ENCODE measurements at places on chromosomes 12 and 14. TPM values are rescaled to one million over a fixed set of nuclear protein-coding genes. Genes with fewer than 3 reads are reported as not detected.

DNA sequence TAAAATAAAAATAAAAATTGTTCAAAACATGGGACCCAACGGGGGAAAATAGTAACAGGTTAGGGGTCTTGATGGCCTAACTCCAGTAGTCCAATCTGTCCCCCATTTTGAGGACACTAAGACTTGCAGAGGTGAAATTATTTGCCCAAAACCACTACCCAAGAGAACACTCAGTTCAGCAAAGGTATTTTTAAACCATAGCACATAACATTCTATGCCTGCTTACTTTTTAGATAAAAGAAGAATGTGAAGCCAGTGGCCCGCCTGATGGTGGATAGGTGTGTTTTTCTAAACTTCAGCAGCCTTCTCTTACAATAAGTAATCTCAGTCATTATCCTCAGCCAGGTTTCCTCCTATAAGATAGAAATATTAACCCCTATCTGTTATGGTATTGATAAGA lies 45.5 kb downstream of the ZNF641 start:
- no peak for DNase-seq

- DNase-seq = no peak
Measured at GRCh38 chr12:2895051-2895451, 4.4 kb downstream of the TULP3 start.

DNA sequence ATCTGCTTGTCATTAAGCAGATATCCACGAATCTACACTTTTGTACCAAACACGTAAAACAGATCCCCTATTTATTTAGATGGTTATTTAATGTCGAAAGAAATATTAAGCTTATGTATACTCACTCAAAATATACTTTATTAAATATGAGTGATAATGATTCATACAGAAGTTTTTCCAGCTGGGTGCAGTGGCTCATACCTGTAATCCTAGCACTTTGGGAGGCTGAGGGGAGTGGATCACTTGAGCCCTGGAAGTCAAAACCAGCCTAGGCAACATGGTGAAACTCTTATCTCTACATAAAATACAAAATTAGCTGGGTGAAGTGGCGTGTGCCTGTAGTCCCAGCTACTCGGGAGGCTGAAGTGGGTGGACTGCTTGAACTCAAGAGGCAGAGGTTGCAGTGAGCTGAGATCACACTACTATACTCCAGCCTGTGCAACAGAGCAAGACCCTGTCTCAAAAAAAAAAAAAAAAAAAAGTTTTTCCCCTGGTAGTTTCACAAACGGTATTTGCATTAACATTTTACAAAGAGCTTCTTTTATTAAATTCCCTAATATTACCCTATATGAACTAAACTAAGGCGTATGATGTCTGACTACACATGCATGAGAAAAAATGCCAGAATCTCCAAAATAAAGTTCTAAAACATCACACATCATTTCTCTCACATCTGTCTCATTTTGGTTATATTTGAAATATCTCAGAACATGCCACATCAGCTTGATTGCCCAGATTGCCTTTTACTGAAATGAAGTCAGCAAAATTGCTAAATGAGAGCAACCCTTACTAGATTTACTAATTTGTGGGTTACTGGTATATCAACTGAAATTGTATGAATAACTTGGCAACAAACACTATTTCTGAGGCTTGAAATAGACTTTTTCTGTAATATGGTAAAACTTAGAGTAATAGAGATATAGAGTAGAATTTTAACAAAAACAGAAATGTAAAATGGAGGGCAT lies 74.9 kb downstream of the PAWR start:
- no peak for DNase-seq

DNA sequence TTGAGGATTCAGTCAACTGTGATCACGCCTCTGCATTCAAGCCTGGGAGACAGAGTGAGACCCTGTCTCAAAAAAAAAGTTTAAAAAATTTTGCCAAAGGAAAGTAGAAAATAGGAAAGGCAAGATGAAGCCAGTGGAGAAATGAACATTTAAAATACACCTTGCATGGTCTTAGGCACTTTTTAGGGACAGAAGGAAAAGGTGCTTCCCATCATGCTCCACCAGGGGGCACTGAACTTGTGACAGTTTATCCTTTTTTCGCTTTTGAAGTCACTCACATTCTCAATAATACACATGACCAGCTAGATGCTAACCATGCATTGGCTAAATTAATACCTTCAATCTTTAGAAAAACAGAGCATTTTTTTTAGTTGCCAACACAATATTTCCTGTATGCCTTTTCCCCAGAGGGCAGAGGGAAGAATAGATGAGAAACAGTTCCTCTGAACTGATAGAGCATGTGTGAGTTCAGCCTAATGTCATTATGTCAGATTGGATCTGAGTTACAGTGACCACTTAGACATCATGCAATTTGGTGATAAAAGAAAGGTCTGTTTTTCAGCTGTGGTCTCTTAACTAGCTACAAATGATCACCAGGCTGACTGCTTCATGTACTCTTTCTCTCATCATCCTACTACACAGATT lies 221.8 kb upstream of the SSTR1 start:
- DNase-seq = peak; percentile 81

GRCh38 chr12:75814851-75815754 lies 216.5 kb downstream of the PHLDA1 start:
- DNase-seq = no peak

DNA sequence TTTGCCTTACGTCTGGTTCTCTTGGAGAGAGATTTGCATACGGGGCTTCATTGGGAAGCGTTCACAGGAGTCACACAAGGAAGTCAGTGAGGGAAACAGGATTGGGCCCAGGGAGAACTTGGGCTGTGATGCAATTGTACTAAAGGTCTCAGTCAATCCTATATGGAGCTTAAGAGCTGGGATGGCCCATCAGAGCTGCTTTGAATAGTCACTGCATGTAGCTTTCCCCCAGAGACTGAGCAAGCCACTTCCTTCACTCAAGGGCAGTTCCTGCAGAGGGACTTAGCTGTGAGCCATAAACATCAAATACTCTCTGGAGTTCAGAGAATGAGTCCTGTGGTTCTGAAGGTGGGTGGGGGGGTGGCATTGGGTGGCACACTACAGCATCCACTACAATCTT lies 605.4 kb downstream of the MED13L start:
- no peak for DNase-seq

DNA sequence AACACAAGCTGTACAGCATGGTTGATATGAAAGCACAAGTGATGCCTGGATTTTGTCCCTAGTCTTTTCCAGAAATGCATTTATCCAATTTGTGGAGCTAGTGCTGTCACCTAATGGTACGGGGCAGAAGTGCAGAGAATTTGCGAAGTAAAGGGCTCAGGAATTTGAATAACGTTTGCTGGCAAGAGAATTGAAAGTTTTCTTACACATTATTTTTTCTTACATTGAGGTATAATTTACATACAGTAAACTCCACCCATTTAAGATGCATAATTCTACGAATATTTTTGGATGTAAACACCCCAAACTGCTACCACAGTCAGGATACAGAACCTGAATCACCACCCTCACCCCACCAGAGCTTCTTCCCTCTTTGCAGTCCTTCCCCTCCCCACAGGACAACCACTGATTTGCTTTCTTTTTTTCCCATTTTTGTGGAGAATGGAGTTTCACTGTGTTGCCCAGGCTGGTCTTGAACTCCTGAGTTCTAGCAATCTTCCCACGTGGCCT lies 3.5 kb downstream of the AICDA start:
- no peak for DNase-seq

TC2N gene
- total RNA-seq = 52.8 TPM

RIN3 gene
- total RNA-seq = 15.4 TPM

CD163 gene
- 14.4 TPM for total RNA-seq

GRCh38 chr12:25843976-25844375 lies 114.5 kb upstream of the RASSF8 start:
- no peak for DNase-seq

KLHDC1 gene
- 3.7 TPM for total RNA-seq

GRCh38 chr12:180445-180844 lies 33.5 kb downstream of the SLC6A12 start:
- DNase-seq = peak; percentile 64

GRCh38 chr14:73757876-73758391 lies 43.8 kb upstream of the PNMA1 start:
- DNase-seq = no peak

DNA sequence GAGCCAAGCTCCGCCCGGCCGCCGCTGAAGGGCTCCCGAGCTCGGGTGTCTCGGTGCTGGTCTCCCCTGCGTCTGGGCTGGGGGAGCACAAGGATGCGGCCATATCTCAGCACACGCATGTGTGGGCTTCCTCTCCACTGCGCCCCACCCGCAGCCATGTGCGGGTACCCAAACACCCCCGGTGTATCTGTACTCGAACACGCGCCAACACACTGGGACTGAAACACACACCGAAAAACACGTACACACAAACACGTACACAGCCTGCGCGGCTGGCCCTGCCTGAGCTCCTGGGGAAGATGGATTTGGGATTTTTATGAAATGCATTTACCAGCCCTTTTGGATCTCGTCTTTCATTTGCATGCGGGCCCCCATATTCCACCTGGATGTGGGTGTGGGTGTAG lies 897 bp upstream of the TBX3 start:
- DNase-seq = no peak

- no peak for DNase-seq
Measured at GRCh38 chr12:5770727-5771126, 174.3 kb downstream of the ANO2 start.

YBX3 gene
- total RNA-seq = 153 TPM

- no peak for DNase-seq
Measured at GRCh38 chr14:72986857-72987256, 40.0 kb downstream of the ZFYVE1 start.

- DNase-seq = no peak
Measured at GRCh38 chr12:96776908-96777307, 130.1 kb upstream of the NEDD1 start.

GRCh38 chr12:3613641-3614395 lies 122.8 kb downstream of the PRMT8 start:
- no peak for DNase-seq

- no peak for DNase-seq
Measured at GRCh38 chr12:44677724-44678123, 198.4 kb downstream of the NELL2 start.

MUCL1 gene
- total RNA-seq = not detected

SYT1 gene
- total RNA-seq = 1.6 TPM

ASIC1 gene
- 5.7 TPM for total RNA-seq

ANKS1B gene
- total RNA-seq = 6.2 TPM

DNA sequence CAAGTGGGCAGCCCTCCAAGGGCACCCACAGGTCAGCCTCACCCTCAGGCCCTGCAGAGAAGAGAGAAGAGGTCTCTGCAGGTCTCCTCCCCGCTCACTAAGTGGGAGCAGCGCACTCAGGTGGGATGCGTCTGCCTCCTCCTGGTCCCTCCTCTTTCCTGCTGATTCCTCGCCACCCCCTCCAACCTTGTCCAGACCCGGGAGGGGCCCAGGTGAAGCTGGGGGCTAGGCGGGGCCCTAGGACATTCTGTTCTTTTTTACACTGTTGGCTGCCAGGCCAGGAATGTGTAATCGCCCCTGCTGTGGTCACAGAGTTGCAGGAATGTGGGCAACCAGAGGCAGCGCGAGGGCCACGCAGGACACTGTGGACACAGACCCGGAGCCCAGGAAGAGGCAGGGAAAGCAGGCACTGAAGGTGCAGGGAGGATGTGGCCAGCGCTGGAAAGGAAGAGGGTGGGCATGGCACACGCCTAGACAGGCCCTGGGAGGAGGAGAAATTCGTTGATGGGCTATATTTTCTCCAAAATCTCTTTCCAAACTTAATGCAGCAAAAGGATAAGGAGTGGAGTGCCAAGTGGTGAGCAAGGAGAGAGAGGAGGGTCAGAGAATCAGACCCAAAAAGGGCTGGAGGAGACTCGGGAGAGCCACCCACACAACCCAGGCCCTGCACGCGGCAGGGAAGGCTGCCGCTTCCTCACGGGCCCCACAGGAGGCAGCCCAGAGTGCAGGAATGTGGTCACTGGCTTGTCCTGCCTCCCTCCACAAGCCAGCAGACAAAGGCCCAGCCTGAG lies 911 bp upstream of the SCNN1A start:
- peak; percentile 72 for DNase-seq

DNA sequence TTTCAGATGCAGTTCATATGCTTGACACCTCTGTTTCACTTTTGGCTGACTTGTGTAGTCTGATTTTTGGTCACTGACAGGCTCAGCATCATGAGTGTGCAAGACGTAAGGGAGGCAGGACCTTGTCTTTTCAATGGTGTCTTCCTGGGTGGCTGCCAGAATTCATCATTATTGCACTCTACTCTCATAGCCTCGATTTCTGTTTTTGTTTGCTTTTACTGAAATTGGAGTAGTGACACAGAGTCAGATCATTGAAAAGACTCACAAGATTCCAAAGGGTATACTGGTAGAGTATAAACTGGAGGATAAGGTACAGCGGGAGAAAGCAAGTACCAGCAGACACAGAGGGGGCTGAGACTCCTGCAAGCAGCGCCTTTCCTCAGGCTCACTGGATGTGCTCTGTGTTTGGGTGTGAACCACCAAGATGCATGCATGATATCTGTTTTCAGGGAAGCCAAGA lies 126.3 kb upstream of the FGD4 start:
- no peak for DNase-seq

MYH6 gene
- not detected for total RNA-seq

DNA sequence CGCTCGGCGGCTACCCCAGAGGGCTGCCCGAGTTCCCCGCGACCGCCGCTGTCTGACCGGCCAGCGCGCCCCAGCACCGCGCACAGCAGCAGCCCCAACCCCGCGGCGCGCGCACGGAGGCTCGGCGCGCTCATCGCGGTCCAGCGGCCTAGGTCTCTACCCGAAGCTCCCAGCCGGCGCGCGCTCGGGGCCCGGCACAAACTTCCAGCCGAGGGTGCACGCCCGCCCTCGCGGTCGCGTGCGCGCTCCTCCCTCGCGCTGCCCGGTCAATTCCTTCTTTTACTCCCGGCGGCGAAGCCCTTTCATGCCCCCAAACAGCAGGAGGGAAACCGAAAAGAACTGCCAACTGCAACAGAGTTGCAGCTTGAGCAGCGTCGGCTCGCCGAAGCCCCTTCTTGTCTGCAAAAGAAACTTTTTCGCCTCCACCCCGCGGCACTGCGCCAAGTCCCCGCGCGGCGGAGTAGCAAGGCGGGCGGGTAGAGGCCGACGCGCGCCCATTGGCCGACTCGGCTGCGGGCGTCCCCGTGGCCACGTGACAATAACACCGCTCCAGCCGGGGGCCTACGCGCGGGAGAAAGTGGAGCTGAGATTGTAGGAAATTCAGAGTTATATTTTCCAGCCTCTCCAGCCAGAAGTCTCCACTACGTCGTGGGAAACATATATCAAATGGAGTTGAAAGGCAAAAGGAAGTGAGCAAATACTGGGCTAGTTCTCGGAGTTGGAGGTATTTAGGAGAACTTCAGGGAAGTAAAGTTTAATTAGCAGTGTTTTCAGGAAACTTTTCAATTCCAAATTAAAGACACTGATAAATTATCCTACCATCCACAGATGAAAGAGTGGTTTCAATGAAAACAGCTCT lies at the start of gene LRIG3:
TSS of gene LRIG3 (minus strand) at position 403 of the 859 bp plus-strand sequence. CDS start at position 134, 269 bp downstream.
- peak; percentile 92 for DNase-seq

Data from Peyer's patch (tissue), 4 donors.